ENCODE measurements at places on chromosomes 1 and 21. TPM values are rescaled to one million over a fixed set of nuclear protein-coding genes. Genes with fewer than 3 reads are reported as not detected.

DNA sequence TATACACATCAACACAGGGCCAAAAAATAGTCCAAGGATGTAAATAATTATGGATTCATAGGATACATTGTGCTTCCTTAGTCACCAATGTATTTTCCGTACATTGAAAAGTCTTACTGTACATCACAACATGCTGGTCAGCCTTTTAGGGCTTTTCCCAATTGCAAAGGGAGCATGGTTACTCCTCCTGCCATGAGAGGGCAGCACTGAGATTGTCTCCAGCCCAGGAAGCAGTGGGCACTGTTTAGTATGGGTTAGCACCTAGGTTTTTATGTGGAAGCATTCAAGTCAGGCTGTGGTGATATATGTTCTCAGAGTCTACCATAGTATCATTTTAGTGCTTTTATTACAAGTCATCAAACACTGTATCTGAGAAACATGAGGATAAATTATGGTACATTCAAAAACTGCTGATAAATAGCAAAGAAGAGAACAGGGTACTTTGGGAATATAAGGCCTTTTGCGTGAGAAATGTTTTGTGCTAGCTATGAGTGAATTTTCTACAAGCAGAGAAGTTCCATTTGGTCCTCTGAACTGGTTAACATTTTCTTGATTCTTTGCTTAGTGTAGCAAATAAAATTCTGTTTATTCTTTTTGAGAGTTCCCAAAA, 34.0 kb downstream of the ST6GALNAC5 start:
- DNase-seq, result no peak

GRCh38 chr1:180615493-180616290, 16.1 kb upstream of the XPR1 start:
- DNase-seq, result no peak

GRCh38 chr1:198929961-198930599, 291.2 kb downstream of the PTPRC start:
- no peak for DNase-seq

DNA sequence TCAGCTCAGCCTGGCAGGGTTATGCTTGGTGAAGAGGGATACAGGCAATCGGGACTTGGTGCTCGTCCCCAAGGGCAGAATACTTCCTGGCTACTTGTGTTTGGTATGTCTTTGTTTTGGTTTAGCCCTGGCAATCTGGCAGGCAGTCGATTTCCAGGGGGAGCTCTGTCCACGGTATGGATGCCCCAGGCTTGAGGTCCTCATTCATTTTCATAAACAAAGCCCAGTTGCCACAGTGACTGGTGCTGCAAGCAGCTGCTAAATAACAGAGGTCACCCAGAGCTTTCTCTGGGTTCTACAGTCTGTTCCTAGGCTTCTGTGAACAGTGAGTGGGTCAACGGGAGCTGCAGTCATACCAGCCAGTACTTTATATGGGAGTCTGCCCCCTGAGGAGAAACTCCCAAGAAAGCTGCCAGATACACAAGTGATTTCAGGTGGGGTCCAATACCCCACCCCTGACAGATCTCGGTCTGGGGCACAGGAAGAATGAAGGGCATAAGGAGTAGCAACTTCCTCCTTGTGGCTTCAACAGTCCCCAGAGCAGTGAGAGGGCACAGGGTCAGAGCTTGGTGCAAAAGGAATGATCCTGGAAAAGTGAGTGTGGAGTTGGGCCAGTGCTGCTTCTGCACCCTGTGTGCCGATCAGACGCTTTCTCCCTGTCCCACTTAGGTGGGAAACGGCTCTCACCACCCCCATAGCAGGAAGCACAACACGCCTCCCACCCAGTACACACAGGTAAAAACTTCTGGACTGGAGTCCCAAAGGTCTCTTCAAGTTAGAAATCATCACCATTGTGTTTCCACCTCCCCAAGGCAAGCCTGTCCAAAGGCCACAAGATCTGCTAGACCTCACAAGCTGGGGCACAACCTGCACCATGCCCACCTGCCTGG, 55.5 kb downstream of the TGFBR3 start:
- DNase-seq, result peak; percentile 84

DNA sequence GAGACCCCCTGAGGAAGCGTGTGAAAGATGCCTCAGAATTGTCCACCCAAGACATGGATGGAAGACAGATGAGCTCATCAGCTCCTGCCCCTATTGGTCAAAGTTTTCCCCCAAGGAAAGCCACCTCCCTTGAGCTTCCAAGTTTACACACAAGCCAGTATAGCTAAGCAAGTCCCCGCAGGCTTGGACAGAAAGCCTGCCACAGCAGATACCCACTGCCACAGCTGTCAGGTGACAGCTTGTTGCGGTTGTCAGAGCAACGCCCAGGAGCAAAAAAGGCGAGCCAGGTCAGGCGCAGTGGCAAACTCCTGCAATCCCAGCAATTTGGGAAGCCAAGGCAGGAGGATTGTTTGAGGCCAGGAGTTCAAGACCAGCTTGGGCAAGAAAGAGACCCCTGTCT, 60.9 kb upstream of the IFNAR2 start:
- no peak for DNase-seq

- DNase-seq, result no peak
Measured at GRCh38 chr1:221740369-221740992, 1.4 kb downstream of the DUSP10 start.

GRCh38 chr21:41560661-41561158, 52.8 kb upstream of the TMPRSS2 start:
- DNase-seq, result no peak

DNA sequence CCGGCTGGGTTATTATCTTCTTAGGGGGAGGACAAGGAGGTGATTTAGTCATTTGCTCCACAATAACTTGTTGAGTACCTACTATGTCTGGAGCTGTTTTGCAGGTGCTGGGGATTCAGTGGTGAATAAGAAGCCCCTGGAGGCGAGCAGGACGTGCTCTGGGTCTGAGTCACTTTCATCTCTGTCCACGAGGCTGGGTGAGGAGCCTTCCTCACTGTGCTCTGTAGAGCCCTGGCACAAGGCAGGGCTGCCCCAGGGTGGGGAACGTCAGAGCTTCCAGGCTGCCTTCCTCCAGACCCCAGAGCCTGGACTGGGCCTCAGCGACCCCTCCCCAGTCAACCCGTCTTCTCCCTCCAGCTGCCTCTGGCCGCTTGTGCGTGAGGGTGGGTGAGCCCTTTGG, 2.5 kb upstream of the PADI6 start:
- no peak for DNase-seq

DNA sequence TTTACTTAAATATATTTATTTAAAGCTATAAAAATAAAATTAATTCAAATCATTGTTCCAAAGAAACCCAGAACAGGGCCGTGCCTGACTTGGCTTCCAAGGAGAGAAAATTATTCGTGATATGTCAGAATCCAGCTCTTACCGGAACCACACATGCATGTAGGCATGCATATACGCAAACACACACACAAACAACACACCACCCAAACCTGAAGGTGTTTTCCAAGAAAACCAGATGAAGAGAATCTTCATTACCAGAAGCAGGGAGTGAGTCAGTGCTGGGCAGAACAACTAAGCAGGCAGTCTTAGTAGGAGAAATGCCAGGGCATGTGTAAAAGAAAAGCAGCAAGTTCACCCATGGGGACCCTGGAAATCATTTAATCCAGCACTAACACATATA, 432.0 kb upstream of the BEND5 start:
- DNase-seq, result no peak

DNA sequence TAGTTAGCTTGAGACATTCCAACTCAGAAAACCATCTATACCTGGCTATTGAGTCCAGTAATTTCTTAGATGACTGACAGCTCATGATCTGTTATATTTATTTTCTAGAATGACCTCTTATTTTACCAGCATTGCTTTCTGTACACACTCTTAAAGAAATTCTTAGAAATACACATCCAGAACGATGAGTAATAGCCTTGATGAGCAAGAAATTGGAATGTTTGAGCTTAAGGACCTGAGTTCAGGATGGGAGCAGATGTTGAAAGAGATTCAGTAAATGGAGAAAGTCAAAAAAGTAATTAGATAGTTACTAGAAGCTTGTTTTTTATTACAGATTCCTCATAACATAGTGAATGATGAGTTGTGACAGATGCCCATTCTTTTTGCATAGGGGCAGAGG, 11.7 kb downstream of the PYHIN1 start:
- DNase-seq, result no peak

DNA sequence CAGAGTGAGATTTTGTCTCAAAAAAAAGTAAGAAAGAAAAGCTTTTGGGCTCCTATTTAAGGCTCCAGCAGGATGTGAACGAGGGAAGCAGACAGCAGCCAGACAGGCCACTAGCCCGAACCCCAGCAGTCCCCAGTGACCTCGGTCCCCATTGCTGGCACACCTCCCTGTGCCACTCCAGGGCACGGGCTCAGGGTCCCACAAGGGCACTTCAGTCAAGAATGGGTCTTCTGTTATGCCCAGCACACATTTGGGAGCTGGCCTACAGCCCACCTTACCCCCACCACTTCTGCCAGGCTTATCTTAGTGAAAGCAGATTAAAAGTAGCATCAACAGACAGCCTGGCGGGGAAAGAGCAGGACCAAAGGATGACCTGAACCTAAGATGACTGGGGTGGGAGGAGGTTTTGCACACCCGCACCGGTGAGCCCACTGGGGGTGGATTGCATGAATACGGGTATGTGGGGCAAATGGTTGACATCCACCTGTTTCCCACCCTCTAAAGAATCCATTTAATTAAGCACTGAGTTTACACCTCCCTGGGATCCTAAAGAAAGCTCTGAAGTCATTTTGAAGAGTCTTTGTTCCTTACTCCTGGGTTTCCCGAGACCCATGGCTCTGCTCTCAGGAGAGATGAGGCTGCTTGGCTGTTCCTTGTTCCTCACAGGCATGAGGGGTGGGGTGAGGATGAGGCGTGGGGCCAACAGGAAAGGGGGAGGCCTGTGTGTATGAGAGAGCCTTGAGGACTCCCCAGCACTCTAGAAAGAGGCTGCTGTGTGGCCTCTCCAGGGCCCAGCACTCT, 4.7 kb downstream of the CHI3L1 start:
- DNase-seq, result no peak

- DNase-seq, result no peak
Measured at GRCh38 chr1:150887018-150887417, at the start of gene CTXND2. Gene CTXND2, plus strand, starts transcription at chr1:150887136. Its CDS starts 25,179 bp downstream, at chr1:150912315.

GRCh38 chr1:236156512-236157208, 14.3 kb downstream of the GPR137B start:
- no peak for DNase-seq

- DNase-seq, result no peak
Measured at GRCh38 chr21:32978331-32979270, 47.1 kb upstream of the OLIG2 start.

GRCh38 chr1:32759521-32759981, 57.0 kb upstream of the SYNC start:
- no peak for DNase-seq

DNA sequence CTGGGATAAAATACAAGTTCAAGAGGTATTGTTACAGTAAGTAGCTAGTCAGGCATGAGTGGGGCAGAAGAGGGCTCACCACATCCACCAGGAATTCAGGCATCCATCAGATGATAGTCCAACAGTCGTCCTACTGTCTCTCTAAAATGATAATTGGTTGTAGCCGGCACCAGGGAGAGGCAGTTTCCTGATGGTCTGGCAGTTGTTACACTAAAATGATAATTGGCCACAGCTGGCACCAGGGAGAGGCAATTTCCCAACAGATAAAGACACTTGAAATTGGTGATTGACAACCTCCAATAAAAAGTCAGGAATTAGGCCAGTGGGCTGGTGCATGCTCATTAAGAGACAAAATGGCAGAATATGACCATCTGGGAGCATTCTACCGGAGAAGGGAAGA, 545.8 kb downstream of the AMY1C start:
- DNase-seq, result no peak

DNA sequence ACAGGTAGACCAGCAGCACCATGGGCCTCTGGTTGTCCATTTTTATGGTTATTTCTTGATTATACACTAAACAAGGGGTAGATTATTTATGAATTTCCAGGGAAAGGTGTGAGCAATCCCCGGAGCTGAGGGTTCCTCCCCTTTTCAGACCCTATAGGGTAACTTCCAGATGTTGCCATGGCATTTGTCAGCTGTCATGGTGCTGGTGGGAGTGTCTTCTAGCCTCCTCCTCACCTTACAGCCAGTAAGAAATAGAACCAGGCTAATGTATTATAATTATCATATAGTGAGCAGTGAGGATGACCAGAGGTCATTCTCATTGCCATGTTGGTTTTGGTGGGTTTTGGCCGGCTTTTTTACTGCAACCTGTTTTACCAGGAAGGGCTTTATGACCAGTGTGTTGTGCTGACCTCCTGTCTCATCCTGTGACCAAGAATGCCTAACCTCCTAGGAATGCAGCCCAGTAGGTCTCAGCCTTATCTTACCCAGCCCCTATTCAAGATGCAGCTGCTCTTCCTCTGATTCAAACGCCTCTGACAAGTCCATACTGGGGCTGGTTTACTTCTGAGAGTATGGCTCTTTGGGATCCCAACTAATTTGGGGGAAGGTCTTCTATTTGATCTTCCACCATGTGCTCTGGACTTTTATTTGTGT, 13.5 kb upstream of the TINAGL1 start:
- DNase-seq, result no peak

DNA sequence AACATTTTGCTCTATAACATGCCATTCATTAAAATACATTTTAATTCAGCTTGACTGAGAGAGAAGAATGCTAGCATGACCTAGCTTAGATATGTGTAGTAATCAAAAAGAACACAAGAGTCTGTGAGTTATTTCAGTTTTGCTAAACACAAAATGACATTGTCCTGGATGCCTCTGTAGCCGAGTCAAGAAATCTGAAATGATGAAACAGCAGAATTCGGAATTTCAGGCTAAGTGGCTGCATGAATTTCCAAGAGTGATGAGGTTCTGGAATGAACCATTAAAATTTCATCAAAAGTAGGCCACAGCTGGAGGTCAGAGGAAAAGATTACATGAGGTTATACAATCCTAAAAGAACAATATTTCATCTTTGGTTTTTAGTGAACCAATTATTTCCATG, 79.1 kb upstream of the CXADR start:
- DNase-seq, result no peak

DNA sequence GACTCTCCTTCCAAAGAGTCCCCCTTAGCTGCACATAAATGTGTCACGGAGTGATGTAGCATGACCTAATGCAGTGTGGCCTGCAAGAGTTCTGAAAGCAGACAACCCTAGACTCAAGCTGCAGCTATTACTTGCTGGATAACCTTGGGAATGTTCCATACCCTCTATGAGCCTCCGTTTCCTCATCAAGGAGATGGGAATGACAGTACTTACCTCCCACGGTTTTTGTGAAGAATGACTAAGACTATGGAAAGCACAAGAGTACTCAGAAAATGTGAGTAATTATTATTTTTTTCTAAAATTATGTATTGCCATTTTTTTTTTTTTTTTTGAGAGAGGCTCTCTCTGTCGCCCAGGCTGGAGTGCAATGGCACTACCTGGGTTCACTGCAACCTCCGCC, 3.0 kb downstream of the TTC39A start:
- no peak for DNase-seq

- DNase-seq, result no peak
Measured at GRCh38 chr1:240189386-240189989, 97.8 kb downstream of the FMN2 start.

- DNase-seq, result peak; percentile 88
Measured at GRCh38 chr1:145960468-145961108, 2.8 kb upstream of the LIX1L start.

GRCh38 chr21:31501926-31502325, 157.6 kb upstream of the SOD1 start:
- DNase-seq, result no peak

GRCh38 chr21:45377866-45378257, 27.1 kb upstream of the COL18A1 start:
- peak; percentile 39 for DNase-seq

TMEM167B gene
- total RNA-seq, result 30.1 TPM

SPATA46 gene
- not detected for total RNA-seq

KRTAP19-1 gene
- total RNA-seq, result 8.7 TPM

KRTAP19-3 gene
- not detected for total RNA-seq

ACTA1 gene
- 2.2 TPM for total RNA-seq

WNT3A gene
- 4.7 TPM for total RNA-seq

VPS72 gene
- 30.8 TPM for total RNA-seq

S100A9 gene
- total RNA-seq, result 26.2 TPM

PKP1 gene
- 1,187 TPM for total RNA-seq
